ENCODE measurements at places on chromosomes 16 and 17.

- no peak for DNase-seq
Observed at GRCh38 chr17:13750816-13751793, 149.4 kb upstream of the HS3ST3A1 start.

DNA sequence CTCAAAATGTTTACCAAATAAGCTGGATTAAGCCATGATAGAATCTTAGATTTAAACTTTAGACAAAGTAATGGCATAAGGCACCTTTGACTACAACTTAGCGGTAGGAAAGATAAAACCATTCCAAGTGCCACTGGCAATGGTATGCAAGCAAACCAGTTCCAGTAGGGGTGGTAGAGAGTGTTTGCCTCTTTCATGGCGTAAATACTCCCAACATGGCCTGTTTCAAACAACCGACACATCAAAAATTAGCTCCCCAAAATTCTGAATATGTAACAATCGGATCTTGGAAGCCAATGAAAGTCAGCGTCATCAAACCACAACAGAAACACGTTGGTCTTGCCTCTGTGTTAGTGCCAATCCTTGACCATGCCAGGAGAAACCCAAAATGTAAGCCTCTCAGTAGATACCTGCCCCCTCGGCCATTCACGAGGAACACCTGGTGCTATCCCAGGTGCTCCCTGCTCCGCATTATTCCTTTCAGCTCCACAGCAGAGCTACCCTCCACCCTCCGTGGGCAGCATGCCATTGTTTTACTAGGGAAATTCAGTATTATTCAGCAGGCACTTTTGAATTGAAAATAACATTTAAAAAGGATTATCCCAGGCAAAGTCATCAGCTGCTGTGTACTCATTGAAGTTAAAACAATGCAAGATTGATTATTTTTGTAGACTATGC, 307.8 kb upstream of the CDH11 start:
- DNase-seq, result no peak

- DNase-seq, result no peak
Observed at GRCh38 chr16:82050506-82050905, 15.5 kb downstream of the HSD17B2 start.

GRCh38 chr16:1356061-1356900, 4.5 kb downstream of the GNPTG start:
- DNase-seq, result no peak
